CD4-positive, alpha-beta T cell treated with Interleukin-4 for 4 hours (primary cell): ENCODE measurements at places on chromosomes 16 and 17.

DNA sequence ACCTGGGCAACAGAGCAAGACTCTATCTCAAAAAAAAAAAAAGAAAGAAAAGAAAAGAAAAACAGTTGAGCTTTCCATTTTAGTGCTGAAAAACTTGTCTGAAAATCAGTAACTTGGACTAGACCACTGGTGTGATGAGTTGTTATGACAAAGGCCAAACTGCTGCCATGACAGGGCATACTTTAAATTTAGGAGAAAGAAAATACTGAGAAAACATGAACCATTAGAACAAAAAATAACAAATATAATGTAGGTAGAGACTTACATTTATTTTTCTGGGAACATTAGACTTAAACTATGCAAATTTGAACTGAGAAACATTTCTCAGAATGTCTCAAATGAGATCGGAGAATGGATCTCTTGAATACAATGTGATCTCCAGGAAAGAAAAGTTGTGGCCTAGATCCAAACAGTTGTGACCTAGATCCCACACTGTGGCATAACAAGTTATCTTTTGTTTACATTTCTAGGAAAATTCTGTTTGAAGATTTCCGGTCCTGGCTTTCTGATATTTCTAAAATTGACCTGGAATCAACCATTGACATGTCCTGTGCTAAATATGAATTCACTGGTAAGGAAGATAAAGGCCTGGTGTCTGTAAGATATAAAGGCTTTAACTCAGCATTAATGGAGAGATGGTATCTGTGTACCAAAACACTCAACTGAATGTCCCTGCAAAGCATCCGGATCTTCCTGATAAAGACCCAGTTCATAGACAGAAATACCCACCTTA lies 10.9 kb downstream of the OGFOD1 start:
- no peak for DNase-seq

DNA sequence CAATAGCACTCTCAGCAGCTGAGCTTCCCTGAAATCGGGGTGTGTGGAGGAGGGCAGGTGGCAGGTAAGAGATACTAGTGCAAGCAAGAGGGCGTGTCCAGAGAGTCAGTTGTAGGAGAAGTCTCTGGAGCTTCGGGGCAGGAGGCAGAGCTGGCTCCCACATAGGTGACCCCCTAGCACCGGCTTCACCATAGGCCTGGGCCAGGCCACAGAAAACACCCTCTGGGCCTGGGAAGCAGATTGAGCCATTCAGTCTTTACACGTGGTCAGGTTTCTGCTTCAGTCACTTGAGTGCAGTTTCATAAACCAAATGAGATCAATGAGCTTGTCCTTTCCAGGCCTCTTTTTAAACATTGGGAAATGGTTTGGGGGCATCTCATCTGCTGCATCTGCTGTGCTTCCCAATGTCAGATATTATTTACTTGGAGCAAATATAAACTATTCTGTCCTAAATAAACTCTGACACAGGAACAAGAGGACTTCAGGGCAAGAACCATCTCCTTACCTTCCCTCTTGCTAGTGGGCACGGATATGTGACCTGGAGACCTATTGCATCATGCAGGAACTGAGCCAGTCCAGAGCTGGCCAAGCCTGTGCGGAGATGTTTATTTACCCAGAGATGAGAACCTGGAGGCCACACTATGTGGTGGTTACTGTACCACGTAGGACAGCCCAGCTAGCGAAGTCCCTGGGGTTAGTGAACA lies 16.1 kb downstream of the CCR7 start:
- DNase-seq, result no peak

- no peak for DNase-seq
These were observed 106.8 kb downstream of the ZNF778 start for GRCh38 chr16:89324056-89325010.

- no peak for DNase-seq
These were observed 1.3 kb downstream of the NKD1 start for GRCh38 chr16:50549561-50549915.
